ENCODE measurements at places on chromosomes 1 and 21.
A peak's percentile ranks its signal among the peaks of the same experiment; 100 is the strongest.

GRCh38 chr1:35505911-35506798 is 51.0 kb downstream of the KIAA0319L start:
- peaks cover 30% of the 10 kb centered on the region for H3K36me3 ChIP-seq
- no peak for DNase-seq
- peaks cover 15% of the 10 kb centered on the region for H3K4me1 ChIP-seq
- no peak overlapping the region for H3K4me3 ChIP-seq

DNA sequence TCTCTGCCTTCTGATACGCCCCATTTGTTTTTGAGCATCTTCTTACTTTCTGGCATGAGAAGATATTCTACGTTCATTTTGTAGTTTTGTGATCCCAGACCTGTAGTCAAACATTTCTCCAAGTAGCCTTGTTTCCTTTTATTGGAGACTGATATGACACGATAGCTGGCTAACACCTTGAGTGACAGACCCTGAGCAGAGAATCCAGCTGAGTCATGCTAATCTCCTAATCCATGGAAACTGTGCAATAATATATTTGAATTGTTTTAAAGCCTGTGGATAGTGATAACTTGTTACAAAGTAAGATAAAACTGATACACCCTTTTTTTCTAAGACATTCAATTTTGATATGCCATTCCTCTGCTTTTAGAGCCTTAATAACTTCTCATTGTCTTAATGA is 1.2 kb upstream of the IFI44L start:
- no peaks in the 10 kb centered on the region for H3K36me3 ChIP-seq
- no peaks in the 10 kb centered on the region for H3K27me3 ChIP-seq
- H3K27ac ChIP-seq = no peak overlapping the region
- H3K4me1 ChIP-seq = peaks cover 25% of the 10 kb centered on the region

DNA sequence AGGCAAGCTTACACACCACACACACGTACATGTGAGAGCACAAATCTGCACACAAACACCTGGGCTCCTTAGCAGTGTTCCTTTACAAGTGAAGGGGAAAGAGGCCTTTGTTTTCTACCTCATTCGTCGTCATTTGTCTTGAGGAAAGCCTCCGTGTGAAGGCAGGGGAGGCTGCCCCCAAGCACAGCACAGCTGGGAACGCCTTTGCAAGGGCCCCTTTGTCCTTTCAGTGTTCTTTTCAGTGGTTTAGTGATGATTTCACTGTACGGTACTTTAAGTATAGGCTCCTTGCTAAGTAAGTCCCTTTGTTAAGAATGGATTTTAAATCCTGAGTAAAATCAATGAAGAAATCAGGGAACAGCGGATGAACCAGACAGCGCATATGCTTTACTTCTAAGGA is 94.1 kb downstream of the PGBD5 start:
- H3K4me3 ChIP-seq = peak overlapping the region; percentile 86
- no peaks in the 10 kb centered on the region for H3K27me3 ChIP-seq
- DNase-seq = no peak
- H3K27ac ChIP-seq = peak overlapping the region; percentile 88
- H3K4me1 ChIP-seq = peaks cover 8% of the 10 kb centered on the region

- H3K4me3 ChIP-seq = no peak overlapping the region
- H3K36me3 ChIP-seq = no peaks in the 10 kb centered on the region
- no peak overlapping the region for H3K27ac ChIP-seq
- H3K27me3 ChIP-seq = no peaks in the 10 kb centered on the region
These were observed 490.5 kb upstream of the CHRM3 start for GRCh38 chr1:238895911-238896310.

DNA sequence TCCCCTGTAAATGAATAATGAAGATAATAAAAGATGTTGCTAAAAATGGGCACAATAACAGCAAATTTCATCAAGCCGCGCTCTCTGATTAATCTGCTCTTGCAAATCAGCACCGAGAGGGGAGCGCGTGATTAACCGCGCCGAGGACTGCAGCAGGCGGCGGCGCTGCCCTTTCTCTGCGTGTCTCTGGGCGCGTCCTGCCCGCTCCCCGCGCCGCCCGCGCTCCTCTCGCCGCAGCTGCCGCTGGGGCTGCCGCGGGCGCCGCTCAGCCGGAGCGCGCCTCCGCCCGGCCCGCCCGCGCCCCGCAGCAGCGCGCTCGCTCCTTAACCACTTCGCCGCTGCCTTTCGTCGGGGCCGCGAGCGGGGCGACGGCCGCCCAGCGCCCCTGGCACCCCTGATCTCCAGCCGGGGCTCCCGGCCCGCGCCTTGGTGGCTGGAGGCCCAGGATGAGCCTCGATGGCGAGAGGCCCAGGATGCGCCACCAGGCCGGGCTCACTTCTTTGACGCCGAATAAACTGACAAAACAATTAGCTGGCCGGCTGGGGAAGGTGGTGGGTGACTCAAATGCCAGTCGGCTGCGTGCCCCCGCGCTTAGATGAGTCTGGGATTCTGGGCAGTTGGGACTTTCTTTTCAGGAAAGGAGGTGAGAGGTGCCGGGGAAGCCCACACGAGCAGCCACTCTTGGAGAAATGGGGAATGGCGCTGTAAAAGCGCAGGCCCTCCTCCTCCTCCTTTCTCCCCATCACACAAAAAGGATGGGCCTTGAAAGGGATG is 221.4 kb upstream of the PKN2 start:
- H3K4me1 ChIP-seq = peaks cover 4% of the 10 kb centered on the region
- no peak for DNase-seq
- H3K36me3 ChIP-seq = no peaks in the 10 kb centered on the region
- H3K27me3 ChIP-seq = peaks cover 48% of the 10 kb centered on the region

DNA sequence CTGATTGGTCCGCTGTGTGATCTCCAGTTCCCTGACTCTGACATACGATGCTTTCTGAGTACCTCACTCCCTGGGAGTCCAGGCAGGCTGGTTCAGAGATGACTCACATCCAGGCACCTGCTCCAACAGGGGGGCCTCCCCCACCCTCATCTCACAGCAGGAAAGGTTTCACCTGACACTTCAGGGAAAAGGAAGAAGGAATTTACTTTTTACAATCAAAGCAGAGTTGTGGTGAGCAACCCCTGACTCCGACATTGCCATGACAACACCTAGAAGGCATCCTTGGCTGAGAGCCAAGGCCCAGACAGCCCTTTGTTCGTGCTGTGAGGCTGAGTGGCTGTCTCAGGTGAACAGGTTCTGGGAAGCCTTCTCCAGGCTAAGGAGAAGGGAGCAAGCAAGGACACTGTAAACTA is 164.6 kb upstream of the GJB5 start:
- no peaks in the 10 kb centered on the region for H3K36me3 ChIP-seq
- H3K4me3 ChIP-seq = no peak overlapping the region
- peak overlapping the region; percentile 84 for H3K27ac ChIP-seq

DNA sequence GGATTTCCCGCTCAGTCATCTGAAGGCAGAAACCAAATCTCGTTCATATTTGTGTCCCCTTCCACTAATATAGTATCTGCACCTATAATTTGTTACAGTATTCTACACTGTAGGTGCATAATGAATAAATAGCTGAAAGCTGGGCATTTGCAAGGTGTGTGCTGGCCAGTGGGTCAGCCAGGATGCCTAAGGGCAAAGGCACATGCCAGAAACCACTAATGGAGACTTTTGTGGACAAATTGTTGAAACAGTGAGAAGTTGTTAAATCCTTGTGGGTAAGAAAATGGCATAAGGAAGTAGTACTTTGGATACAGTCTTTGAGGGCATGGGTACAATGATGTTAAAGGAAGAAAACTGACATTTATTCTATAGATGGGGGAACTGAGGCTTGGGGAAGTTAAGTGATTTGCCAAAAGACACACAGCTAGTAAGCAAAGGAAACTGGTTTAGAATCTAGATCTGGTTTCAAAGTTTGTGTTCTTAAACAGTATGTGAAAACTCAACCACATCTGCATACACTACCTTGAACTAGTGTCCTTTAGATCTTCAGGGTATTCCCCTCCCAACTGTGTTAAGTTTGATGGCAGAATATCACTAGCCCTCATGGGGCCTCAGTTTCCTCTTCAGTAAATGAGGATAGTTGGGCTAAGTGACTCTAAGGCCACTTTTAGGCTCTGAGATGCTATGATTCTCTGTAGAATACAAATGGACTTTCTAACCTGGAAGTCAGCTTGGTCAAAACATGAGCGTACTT is 26.5 kb upstream of the LRRC8C start:
- no peaks in the 10 kb centered on the region for H3K36me3 ChIP-seq
- H3K27me3 ChIP-seq = no peaks in the 10 kb centered on the region
- H3K4me1 ChIP-seq = peaks cover 7% of the 10 kb centered on the region
- no peak overlapping the region for H3K27ac ChIP-seq
- H3K4me3 ChIP-seq = no peak overlapping the region

- H3K4me1 ChIP-seq = peaks cover 5% of the 10 kb centered on the region
- DNase-seq = no peak
- H3K4me3 ChIP-seq = no peak overlapping the region
- H3K27ac ChIP-seq = no peak overlapping the region
- H3K27me3 ChIP-seq = no peaks in the 10 kb centered on the region
- no peaks in the 10 kb centered on the region for H3K36me3 ChIP-seq
These were observed 903.7 kb downstream of the ADGRL2 start for GRCh38 chr1:82704393-82704792.

DNA sequence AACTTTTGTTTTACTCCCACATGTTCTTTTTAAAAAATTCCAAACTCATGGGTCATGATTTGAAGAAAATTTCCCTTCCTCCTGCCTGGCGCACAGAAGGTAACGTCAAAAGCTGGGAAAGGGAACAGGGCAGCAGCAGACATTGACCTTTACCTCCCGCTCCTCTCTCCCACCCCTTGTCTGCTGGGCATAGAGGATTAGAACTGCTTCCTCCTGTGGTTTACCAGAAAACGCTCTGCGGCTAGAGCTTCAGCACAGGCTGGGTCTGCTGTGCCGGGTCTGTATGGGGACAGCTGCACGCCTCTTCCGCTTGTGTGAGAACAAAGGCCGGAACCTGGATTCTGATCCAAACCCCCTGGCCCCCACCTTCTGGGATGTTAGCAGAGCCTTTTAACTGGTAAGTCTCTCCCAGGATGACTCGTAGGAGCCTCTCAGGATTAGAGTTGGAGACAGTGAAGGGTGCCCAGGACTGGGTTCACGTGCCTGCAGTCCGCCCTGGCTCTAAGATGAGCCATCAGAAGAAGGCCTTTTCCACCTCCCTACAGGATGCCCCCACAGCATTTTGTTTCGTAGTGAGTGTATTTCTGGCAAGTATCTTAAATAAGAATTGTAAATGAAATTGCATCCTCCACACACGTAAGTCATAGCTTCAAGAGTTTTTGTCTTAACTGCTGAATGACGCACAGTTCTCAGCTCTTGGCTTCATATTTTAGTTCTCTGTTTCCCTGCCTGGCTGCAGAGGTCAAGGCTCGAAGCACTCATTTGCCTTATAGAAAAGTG is 5.2 kb downstream of the H6PD start:
- DNase-seq = no peak
- H3K27me3 ChIP-seq = no peaks in the 10 kb centered on the region
- peaks cover 9% of the 10 kb centered on the region for H3K36me3 ChIP-seq
- H3K27ac ChIP-seq = no peak overlapping the region

DNA sequence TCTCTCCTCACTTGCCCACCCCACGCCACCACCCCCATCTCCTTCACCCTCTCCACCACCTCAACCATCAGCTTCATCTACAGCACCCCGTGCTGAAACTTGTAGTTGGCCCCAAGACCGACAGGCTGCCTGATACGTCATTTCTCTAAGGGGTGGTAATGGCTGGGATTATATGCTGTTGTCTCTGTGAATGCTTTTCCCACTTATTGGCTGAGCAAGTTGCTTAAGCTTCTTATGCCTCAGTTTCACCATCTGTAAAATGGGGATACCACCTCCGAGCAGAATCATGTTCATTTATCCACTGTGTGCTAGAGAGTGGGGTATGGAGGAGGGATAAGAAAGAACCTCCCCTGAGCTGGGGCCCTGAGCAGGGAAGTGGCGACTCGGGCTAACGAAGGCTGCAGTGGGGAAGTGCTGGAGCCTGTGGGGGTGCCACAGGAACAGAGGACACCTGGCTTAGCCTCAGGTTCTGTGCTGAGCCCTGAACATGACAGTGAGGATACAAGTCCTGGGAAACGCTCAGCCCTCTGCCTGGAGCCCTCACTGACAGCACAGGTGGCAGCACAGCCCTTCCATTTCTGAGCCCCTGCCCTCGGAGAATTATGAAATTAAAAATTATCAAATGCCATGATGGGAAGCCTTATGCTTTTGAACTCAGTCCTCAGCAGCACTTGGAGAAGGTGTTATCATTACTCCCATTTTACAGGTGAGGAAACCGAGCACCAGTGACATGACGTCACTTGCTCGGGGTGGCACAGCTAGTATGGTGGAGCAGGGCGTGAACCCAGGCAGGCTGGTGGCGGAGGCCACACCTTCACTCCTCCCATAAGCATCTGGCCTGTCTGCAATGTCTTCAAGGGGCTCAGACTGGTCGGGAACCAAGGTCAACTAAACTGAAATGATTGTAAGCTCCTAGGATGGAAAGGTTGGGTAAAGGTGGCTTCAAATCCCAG is 2.8 kb downstream of the MATN1 start:
- peak overlapping the region; percentile 29 for H3K27ac ChIP-seq
- H3K27me3 ChIP-seq = no peaks in the 10 kb centered on the region
- H3K36me3 ChIP-seq = no peaks in the 10 kb centered on the region
- peaks cover 8% of the 10 kb centered on the region for H3K4me1 ChIP-seq
- DNase-seq = no peak

- H3K27ac ChIP-seq = no peak overlapping the region
- no peaks in the 10 kb centered on the region for H3K36me3 ChIP-seq
- H3K4me1 ChIP-seq = peaks cover 8% of the 10 kb centered on the region
- DNase-seq = no peak
- H3K27me3 ChIP-seq = peaks cover 23% of the 10 kb centered on the region
- H3K4me3 ChIP-seq = no peak overlapping the region
These were observed 2.2 kb downstream of the HES4 start for GRCh38 chr1:997713-997992.

- peaks cover 33% of the 10 kb centered on the region for H3K27me3 ChIP-seq
- H3K4me1 ChIP-seq = peaks cover 5% of the 10 kb centered on the region
- H3K27ac ChIP-seq = no peak overlapping the region
These were observed 4.7 kb downstream of the ADGRB2 start for GRCh38 chr1:31759298-31760023.

DNA sequence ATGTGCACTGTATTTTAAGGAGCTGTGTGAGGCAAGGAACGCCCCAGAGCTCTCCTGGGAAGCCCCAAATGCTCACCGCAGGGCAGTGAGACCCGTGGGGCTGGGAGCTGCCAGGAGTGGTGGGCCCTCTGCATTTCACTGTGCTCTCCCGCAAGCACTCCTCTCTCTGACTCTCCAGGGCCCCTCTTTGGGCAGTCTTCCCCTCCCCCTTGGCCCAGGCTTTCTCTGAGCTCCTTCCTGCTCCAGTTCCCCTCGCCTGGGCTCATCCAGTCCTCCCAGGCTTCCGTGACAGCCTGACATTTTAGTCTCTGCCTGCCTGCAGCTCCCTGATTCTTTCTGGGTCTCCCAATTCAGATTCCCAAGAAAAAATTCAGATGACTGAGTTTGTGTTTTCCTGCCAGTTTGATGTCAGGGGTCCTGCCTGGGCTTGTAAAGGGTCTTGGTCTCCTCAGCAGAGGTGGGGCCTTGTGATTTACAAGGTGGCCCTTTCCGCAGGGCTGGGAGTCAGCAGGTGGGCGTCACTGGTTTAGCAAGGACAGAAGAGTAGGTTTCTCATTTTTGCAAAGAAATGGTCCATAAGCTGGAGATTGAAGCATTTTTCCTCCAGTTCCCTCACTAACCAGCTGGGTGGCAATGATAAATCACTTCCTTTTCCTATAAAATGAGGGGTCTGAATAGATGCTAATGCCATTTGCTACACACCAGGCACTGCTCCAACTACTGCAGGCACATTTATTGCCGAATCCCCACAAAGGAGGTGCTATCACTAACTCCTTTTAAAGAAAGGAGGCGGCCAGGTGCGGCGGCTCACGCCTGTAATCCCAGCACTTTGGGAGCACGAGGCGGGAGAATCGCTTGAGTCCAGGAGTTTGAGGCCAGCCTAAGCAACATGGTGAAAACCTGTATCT is 1.9 kb upstream of the CA6 start:
- peaks cover 17% of the 10 kb centered on the region for H3K4me1 ChIP-seq
- H3K4me3 ChIP-seq = no peak overlapping the region
- no peaks in the 10 kb centered on the region for H3K36me3 ChIP-seq
- no peak for DNase-seq

All from type B pancreatic cell (in vitro differentiated cells).